H9 (cell line): ENCODE measurements at places on chromosomes 6 and 20.

- no peaks in the 10 kb centered on the region; the same call in 1 of the 2 replicates for H3K27me3 ChIP-seq
- no peak overlapping the region for H3K27ac ChIP-seq
- H3K36me3 ChIP-seq: no peaks in the 10 kb centered on the region
- H3K4me1 ChIP-seq: no peaks in the 10 kb centered on the region
These were observed 71.2 kb downstream of the SIM1 start for GRCh38 chr6:100393493-100393892.

DNA sequence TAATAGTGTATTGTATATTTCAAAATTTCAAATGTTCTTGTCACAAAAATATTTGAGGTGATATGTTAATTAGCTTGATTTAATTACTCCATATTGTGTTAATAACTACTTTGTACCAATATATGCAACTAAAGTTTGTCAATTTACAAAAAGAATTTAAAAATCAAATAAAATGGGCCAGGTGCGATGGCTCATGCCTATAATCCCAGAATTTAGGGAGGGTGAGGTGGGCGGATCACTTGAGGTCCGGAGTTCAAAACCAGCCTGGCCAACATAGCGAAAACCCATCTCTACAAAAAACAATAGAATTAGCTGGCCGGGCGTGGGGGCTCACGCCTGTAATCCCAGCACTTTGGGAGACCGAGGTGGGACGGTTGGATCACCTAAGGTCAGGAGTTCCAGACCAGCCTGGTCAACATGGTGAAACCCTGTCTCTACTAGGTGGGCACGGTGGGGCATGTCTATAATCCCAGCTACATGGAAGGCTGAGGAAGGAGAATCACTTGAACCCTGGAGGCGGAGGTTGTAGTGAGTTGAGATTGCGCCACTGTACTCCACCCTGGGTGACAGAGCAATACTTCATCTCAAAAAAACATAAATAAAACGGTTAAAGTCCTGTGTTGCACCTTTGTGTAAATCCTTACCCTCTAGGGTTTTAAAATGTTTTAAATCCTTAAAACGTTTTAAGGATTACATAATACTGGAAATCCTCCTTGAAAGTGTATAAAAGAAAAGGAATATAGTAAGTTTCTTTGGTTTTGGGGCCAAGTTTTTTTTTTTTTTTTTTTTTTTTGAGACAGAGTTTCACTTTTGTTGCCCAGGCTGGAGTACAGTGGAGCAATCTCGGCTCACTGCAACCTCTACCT lies 4.0 kb downstream of the HSPA1B start:
- H3K4me3 ChIP-seq: peak overlapping the region; percentile 88
- H3K4me1 ChIP-seq: no peaks in the 10 kb centered on the region
- H3K27ac ChIP-seq: no peak overlapping the region
- DNase-seq: no peak
- peaks cover 19% of the 10 kb centered on the region for H3K36me3 ChIP-seq

GRCh38 chr6:41428996-41429421 lies 93.6 kb downstream of the NCR2 start:
- H3K4me3 ChIP-seq: peak overlapping the region; percentile 80
- H3K27me3 ChIP-seq: peaks cover 34% of the 10 kb centered on the region; the same call in 1 of the 2 replicates
- DNase-seq: no peak
- no peaks in the 10 kb centered on the region for H3K36me3 ChIP-seq
- H3K27ac ChIP-seq: no peak overlapping the region

DNA sequence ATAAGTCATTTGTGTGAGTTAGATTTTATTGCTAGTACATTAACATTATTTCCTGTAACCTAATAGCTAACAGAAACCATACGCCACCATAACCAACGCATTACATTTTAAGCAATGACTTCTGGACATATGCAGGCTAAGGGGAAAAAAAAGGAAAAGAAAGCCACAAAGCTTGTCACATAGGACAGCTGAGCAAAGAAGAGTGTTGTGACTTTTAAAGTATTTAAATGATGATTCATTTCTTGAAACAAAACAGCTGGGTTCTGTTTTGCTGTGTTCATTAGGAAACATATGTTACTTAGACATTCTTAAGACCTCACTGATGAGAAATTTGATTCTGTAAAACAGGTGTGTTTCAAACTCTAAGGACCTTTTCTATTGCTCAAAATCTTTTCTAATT lies 171.4 kb downstream of the COL9A1 start:
- no peaks in the 10 kb centered on the region for H3K27me3 ChIP-seq
- H3K4me1 ChIP-seq: peaks cover 3% of the 10 kb centered on the region; the same call in 1 of the 2 replicates
- H3K4me3 ChIP-seq: no peak overlapping the region

- peak; percentile 52 for DNase-seq
- no peaks in the 10 kb centered on the region for H3K27me3 ChIP-seq
- no peaks in the 10 kb centered on the region; the same call in 1 of the 2 replicates for H3K4me1 ChIP-seq
- H3K27ac ChIP-seq: no peak overlapping the region
- H3K36me3 ChIP-seq: peaks cover 14% of the 10 kb centered on the region
These were observed 116.1 kb upstream of the TRAF3IP2 start for GRCh38 chr6:111721753-111722154.

DNA sequence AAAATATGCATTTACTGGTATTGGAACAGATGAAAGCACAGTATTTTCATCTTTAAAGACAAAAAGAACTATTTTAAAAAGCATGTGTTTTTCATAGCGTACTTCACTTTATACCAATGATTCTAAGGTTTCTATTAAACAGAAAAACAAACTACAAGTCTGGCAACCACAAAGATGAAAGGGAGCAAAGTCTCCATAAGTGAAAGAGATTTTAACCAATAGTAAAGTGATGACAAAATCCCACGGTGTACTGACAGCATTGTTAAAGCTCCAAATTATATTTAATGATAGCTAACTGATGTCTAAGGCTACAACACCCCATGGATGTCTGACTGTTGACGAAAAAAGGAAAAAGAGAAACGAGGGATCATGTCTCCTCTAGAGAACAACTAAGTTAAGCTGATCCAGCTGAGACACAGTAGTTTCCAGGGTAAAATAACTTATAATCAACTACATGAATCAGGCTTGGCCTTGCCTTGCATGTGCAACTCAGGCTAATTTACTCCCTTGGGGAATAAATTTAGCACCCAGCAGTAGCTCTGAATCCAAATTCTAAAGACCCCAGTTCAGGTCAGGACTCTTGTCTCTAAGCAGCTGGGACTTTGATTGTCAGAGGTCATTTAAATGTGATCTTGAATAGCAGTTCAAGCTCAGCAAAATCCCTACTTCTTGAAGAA lies 56.0 kb upstream of the TAB2 start:
- H3K4me3 ChIP-seq: no peak overlapping the region
- H3K27me3 ChIP-seq: no peaks in the 10 kb centered on the region
- DNase-seq: no peak
- H3K27ac ChIP-seq: no peak overlapping the region

GRCh38 chr6:39108041-39108839 lies 6.7 kb downstream of the SAYSD1 start:
- no peaks in the 10 kb centered on the region for H3K27me3 ChIP-seq
- no peak for DNase-seq
- no peak overlapping the region for H3K27ac ChIP-seq
- no peaks in the 10 kb centered on the region for H3K4me1 ChIP-seq

- no peak for DNase-seq
- H3K27me3 ChIP-seq: no peaks in the 10 kb centered on the region
- no peak overlapping the region for H3K4me3 ChIP-seq
- H3K27ac ChIP-seq: no peak overlapping the region
These were observed 3.9 kb downstream of the ZFP57 start for GRCh38 chr6:29676981-29677601.

- H3K36me3 ChIP-seq: no peaks in the 10 kb centered on the region
- H3K4me3 ChIP-seq: no peak overlapping the region
- DNase-seq: no peak
- no peaks in the 10 kb centered on the region for H3K27me3 ChIP-seq
- no peak overlapping the region for H3K27ac ChIP-seq
These were observed 306.1 kb upstream of the RGS17 start for GRCh38 chr6:153437193-153437592.

GRCh38 chr6:168415993-168416530 lies 24.9 kb upstream of the SMOC2 start:
- no peak overlapping the region for H3K27ac ChIP-seq
- H3K4me3 ChIP-seq: no peak overlapping the region
- no peaks in the 10 kb centered on the region for H3K36me3 ChIP-seq
- no peaks in the 10 kb centered on the region for H3K4me1 ChIP-seq
- no peaks in the 10 kb centered on the region for H3K27me3 ChIP-seq

- H3K27ac ChIP-seq: no peak overlapping the region
- H3K36me3 ChIP-seq: peaks cover 7% of the 10 kb centered on the region; the same call in 2 of the 3 replicates
- H3K4me1 ChIP-seq: no peaks in the 10 kb centered on the region
- H3K27me3 ChIP-seq: no peaks in the 10 kb centered on the region
- no peak for DNase-seq
These were observed 159.2 kb upstream of the C6orf118 start for GRCh38 chr6:165468340-165469235.

DNA sequence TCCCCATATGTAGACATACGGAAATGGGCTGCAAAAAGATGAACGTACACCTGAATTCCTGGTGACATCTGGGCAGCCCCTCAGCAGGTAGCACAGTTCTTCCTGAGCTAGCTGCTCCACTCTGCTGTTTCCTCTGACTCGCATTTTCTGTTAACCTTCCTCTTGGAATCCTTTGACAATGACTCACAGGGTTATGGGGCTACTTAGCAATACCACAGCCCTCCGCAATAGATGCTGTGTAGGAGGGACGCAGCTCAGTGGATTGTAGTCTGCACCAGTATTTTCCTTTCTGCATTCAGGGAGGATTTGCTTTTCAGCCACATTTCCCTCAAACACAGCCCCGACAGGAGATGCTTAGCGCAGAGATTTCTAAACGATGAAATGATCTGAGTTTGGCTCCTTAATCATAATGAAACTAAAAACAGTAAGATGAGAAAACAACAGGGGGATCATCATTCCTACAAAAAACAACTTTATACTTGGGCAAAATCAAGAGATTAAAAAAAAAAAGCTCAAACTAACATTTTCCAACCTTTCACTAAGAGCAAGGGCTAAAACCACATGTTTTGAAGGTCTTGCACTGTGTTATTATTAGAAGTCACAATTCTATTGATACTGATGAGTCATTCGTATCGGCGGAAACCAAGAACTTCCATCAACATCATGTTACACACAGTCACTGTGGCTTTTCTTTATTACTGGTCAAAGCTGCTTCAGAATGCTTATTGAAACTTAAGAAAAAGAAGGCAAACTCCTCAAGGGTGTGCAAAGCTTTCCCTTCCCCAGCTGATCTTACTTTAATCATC lies 12.2 kb downstream of the BACH2 start:
- no peaks in the 10 kb centered on the region for H3K36me3 ChIP-seq
- H3K4me1 ChIP-seq: peaks cover 4% of the 10 kb centered on the region; the same call in 1 of the 2 replicates
- no peaks in the 10 kb centered on the region for H3K27me3 ChIP-seq
- DNase-seq: peak; percentile 61

DNA sequence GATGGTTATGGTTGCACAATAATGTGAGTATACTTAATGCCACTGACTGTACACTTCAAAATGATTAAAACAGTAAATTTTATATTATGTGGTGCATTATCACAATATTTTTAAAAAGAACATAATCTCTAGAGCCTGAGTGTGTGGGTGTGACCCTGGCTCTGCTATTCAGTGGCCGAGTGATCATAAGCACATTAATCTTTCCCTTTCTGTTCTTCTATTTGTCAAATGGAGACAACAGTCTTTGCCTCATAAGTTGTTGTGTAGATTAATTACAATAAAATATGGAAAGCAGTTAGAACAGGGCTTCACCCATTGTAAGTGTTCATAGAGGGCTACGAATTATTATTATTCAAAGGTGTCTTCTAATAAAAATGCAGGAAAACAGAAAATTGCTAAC lies 548.6 kb downstream of the HTR1B start:
- no peaks in the 10 kb centered on the region for H3K4me1 ChIP-seq
- DNase-seq: no peak
- no peaks in the 10 kb centered on the region for H3K27me3 ChIP-seq
- no peaks in the 10 kb centered on the region for H3K36me3 ChIP-seq

- H3K36me3 ChIP-seq: no peaks in the 10 kb centered on the region
- peak overlapping the region; percentile 83 for H3K4me3 ChIP-seq
- no peaks in the 10 kb centered on the region for H3K27me3 ChIP-seq
These were observed 41.9 kb upstream of the PRSS16 start for GRCh38 chr6:27205375-27206278.

GRCh38 chr6:28425944-28426541 lies 17.2 kb downstream of the ZSCAN23 start:
- no peaks in the 10 kb centered on the region for H3K4me1 ChIP-seq
- no peak overlapping the region for H3K4me3 ChIP-seq
- no peak overlapping the region for H3K27ac ChIP-seq

DNA sequence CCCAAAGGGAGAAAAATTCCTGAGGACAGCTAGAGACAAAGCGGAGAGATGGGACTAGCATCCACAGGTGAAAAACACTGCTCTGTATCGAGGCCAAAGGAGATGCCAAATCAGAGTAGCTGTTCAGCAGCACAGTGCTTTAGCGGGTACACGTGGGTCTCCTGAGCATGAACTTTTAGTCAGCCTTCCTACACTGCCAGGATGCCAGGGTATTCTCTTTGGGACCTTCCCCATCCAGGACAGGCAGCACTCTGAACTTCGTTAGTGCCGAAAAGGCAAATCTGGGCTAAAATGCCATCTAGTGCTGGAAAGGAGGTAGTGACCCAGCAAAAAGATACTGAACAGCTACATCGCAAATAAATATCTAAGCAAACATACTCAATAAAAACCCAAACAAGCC lies 64.9 kb downstream of the C6orf58 start:
- no peaks in the 10 kb centered on the region for H3K36me3 ChIP-seq
- no peaks in the 10 kb centered on the region for H3K4me1 ChIP-seq
- no peak overlapping the region for H3K27ac ChIP-seq

GRCh38 chr6:110329714-110330436 lies 28.3 kb downstream of the METTL24 start:
- H3K36me3 ChIP-seq: no peaks in the 10 kb centered on the region
- H3K27me3 ChIP-seq: no peaks in the 10 kb centered on the region
- DNase-seq: no peak
- H3K4me1 ChIP-seq: no peaks in the 10 kb centered on the region; the same call in 1 of the 2 replicates
- H3K4me3 ChIP-seq: no peak overlapping the region

- no peak for DNase-seq
- no peaks in the 10 kb centered on the region for H3K36me3 ChIP-seq
- no peaks in the 10 kb centered on the region for H3K27me3 ChIP-seq
- no peak overlapping the region for H3K27ac ChIP-seq
- H3K4me1 ChIP-seq: no peaks in the 10 kb centered on the region
- H3K4me3 ChIP-seq: no peak overlapping the region
These were observed 41.5 kb downstream of the GCM1 start for GRCh38 chr6:53107091-53107490.

- no peak overlapping the region for H3K4me3 ChIP-seq
- H3K27me3 ChIP-seq: no peaks in the 10 kb centered on the region
- H3K27ac ChIP-seq: no peak overlapping the region
These were observed 8.8 kb upstream of the MOG start for GRCh38 chr6:29647927-29648642.

DNA sequence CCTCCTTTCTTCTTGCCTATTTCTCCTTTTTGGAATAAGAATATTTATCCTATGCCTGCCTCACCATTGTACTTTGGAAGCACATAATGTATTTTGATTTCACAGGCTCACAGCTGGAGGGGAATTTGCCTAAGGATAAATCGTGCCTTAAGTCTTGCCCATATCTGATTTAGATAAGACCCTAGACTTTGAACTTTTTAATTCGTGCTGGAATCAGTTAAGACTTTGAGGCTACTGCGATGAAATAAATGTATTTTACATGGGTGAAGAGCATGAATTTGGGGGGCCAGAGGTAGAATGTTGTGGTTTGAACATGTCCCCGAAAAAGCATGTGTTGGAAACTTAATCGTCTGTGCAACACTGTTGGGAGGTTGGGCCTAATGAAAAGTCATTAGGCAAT lies 648.8 kb downstream of the EPHA7 start:
- no peak overlapping the region for H3K4me3 ChIP-seq
- H3K27ac ChIP-seq: no peak overlapping the region
- no peaks in the 10 kb centered on the region for H3K36me3 ChIP-seq
- no peaks in the 10 kb centered on the region for H3K27me3 ChIP-seq
- H3K4me1 ChIP-seq: no peaks in the 10 kb centered on the region
- DNase-seq: no peak

GRCh38 chr6:9461188-9461587 lies 953.7 kb downstream of the TFAP2A start:
- peaks cover 3% of the 10 kb centered on the region; the same call in 1 of the 2 replicates for H3K4me1 ChIP-seq
- H3K36me3 ChIP-seq: peaks cover 8% of the 10 kb centered on the region
- no peak overlapping the region for H3K27ac ChIP-seq
